SW 1271 (cell line): ENCODE measurements at places on chromosomes 6 and 20.
A peak's percentile ranks its signal among the peaks of the same experiment; 100 is the strongest.

GRCh38 chr20:46945465-46945864 is 50.8 kb downstream of the EYA2 start:
- no peak for DNase-seq

DNA sequence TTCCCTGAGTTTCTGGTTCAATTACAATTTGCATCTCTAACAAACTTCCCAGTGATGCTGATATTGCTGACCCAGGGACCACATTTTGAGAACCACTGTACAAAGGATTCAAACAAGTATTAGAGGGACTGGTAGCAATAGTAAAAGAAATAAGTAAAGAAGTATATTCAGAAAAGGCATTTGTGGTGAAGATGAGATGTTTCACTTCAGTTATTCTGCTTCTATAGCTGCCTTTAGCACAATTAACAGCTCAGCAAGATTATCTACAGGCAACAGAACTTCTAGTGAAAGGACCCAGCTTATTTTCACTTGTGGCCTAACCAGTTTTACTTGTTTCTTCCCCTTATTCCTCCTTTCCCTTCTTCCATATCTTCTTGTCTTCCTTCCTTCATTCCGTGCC is 149.4 kb downstream of the PHF3 start:
- no peak for DNase-seq

DNA sequence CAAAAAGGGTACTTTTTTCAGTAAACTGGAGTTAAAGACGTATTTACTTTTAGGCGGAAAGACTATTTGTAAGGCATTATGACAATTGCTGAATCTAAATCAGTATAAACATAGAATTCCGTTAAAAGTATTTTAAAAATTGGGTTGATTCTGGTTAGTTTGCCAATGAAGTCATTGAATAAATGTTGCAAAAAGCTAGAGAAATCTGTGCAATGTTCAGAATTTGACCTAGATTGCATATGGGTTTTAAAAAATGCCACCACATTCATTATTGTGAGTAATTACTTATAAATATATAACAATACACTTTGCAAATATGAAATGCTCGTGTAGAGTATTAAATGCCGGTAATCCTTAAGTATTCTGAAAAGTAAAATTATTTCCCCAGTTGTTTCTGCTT is 116.5 kb upstream of the EEF1E1 start:
- no peak for DNase-seq

DNA sequence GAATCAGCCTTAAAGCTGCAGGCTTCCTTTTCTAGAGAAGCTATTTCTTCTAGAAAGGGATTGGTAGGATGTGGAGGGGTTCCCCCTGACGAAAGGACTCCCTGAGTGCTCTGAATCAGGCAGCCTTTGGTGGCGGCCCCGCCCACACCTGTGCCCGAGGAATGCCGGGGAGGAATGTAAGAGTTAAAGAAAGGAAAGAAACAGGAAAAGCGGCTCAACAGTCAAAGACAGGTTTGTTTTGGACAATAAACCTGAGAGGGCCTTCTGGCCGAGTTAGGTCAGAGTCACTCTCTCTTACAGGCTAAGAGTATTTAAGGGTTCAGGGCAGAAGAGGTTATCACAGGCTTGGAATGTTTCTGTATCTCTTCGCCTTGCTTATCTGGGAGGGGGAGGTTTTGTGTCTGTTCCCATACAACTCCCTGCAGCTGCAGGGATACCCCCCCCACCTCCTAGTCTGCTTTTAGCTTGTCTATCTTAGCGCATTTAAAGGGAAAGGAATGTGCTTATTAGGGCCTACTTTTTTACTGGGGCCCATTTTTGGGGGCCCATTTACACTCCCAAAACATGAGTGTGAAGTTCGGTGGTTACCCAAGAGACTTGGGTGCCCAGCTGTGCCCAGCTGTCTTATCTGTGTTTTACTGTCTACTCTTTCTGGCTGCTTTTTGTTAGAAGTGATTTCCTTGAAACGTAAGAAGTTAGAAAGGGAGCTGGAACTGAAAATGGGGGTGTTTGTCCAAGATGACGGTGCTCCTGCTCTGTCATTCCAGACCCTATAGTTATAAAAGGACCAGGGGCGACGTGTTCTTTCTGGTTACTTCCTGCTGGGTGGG is 32.8 kb downstream of the DYNLT1 start:
- no peak for DNase-seq

- DNase-seq = no peak
Measured at GRCh38 chr6:100166956-100167355, 172.9 kb upstream of the MCHR2 start.

DNA sequence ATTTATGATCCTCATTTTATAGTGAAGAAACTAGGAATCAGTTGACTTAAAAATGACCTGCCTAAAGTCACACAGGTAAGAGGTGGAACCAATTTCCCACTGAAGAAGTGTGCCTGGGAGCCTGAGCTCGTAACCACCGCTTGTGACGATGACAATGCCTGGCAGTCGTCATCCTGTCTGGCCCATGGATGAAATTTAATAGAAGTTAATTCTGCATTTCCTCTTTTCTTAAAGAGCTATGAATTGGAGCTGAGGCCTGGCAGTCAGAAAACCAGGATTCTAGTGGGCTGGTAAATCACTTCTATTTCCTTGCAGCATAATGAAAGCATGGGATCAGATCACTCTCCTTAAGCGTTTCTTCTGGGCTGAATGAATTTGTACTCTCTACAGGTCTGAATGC is 200.0 kb upstream of the SGK1 start:
- no peak for DNase-seq

DNA sequence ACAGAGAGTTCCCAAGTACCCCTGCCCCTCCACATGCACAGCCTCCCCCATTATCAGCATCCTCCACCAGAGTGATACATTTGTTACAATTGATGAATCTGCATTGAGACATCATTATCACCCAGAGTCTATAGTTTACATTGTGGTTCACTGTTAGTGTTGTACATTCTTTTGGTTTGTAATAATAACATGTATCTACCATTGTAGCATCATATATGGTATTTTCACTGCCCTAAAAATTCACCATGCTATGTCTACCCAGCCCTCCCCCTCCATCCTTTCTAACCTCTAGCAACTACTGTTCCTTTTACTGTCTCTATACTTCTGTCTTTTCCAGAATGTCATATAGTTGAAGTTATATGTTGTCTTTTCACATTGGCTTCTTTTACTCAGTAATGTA is 273.9 kb upstream of the RNF217 start:
- DNase-seq = no peak

GRCh38 chr20:7708782-7709181 is 231.5 kb downstream of the HAO1 start:
- no peak for DNase-seq

GRCh38 chr6:130927305-130927704 is 100.1 kb downstream of the SMLR1 start:
- DNase-seq = no peak

GRCh38 chr20:4844751-4845465 is 123.2 kb downstream of the PRND start:
- DNase-seq = no peak

DNA sequence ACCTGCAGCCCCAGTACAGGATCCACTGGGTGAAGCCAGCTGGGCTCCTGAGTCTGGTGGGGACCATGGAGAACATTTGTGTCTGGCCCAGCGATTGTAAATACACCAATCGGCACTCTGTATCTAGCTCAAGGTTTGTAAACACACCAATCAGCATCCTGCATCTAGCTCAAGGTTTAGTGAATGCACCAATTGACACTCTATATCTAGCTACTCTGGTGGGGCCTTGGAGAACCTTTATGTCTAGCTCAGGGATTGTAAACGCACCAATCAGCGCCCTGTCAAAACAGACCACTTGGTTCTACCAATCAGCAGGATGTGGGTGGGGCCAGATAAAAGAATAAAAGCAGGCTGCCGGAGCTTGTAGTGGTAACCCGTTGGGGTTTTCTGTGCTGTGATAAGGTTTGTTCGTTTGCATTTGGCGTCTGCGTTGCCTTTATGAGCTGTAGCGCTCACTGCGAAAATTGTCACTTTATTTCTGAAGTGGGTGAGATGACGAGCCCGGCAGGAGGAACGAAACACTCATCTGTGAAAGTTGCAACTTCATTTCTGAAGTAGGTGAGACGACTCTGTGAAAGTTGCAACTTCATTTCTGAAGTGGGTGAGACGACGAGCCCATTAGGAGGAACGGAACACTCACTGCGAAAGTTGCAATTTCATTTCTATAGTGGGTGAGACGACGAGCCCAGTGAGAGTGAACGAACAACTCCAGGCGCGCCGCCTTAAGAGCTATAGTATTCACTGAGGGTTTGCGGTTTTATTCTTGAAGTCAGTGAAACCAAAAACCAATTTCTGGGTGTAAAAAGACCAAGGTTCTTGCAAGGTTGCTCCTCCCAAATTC is 31.1 kb downstream of the SERPINB6 start:
- no peak for DNase-seq

GRCh38 chr20:43844778-43845614 is 69.7 kb upstream of the TOX2 start:
- peak; percentile 99 for DNase-seq

- no peak for DNase-seq
Measured at GRCh38 chr6:5081955-5082354, 3.2 kb upstream of the PPP1R3G start.

DNA sequence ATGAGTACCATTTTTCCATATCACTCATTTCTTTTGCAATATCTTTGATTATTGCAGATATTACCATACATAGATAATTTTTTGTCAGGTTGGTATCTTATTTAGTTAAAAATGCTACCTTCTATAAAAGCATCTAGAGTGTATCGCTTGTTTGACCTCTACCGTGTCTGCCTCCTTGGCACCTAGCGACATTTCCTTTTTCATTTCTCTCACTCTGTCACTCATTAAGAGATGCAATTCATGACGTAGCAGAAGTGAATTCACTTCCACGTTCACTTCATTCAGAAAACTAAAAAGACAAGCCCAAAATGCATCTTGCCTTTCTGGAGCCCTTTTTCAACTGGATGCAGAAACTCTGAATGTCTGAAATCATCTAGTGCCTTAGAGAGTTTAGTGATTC is 172.9 kb downstream of the MMS22L start:
- DNase-seq = no peak

DNA sequence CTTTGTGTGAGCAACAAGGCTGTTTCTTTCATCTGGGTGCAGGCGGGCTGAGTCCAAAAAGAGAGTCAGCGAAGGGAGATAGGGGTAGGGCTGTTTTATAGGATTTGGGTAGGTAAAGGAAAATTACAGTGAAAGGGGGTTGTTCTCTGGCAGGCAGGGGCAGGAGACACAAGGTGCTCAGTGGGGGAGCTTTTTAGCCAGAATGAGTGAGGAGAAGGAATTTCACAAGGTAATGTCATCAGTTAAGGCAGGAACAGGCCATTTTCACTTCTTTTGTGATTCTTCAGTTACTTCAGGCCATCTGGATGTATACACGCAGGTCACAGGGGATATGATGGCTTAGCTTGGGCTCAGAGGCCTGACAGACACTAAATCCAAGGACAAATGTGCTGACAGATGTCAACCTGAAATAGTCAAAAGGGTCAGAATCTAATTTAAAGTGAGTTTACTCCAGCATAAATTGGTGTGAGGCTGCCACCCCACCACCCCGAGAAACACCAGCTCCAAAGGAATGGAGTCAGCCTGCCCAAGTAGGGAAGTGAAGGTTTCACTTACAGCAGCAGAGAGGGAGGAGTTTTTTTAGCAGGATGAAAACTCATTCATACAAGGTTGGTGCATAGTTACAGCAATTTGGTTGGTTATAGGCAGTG is 560.0 kb upstream of the CDH4 start:
- no peak for DNase-seq

GRCh38 chr6:139588734-139589593 is 214.5 kb upstream of the CITED2 start:
- no peak for DNase-seq

- no peak for DNase-seq
Measured at GRCh38 chr6:158413814-158414565, 101.7 kb downstream of the TULP4 start.

DNA sequence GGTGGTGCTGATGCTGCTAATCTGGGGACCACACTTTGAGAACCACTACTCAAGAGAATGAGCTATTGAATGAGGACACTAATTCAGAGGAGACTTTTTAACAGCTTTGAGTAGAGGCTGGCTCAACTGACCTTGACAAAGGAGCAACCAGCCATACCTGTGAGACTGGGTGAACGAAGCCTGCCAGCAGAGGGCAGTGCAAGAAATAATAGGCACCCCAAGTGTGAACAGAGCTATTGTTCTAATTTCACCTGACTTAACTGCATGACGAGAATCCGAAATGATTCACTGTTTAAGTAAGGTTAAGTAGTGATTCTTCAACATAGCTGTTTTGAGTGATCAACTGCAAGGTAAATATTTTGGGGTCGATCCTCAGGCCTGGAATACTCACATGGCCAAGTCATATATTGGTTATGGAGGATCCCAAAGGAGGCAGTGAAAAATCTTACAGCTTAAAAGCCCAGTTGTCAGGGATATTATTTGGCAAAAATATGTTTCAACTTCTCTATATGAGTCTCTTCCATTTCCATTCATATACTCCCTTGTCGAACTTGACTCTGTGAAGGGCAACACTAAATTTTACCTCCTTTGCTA is 550.5 kb upstream of the MARCKS start:
- peak; percentile 12 for DNase-seq
